Activated CD4-positive, alpha-beta T cell treated with anti-CD3 and anti-CD28 coated beads, Interleukin-2, amount 10 ng/mL, durations not matched to agents 7 days and 5 days (primary cell): ENCODE measurements at places on chromosomes 4 and X. TPM values are rescaled to one million over a fixed set of nuclear protein-coding genes. Genes with fewer than 3 reads are reported as not detected.

- H3K27me3 ChIP-seq, result no peaks in the 10 kb centered on the region
- H3K4me1 ChIP-seq, result peaks cover 33% of the 10 kb centered on the region
- no peak overlapping the region for H3K4me3 ChIP-seq
- no peak overlapping the region for H3K27ac ChIP-seq
- peaks cover 61% of the 10 kb centered on the region for H3K36me3 ChIP-seq
These were observed 19.2 kb downstream of the RFC1 start for GRCh38 chr4:39346856-39347519.

GRCh38 chrX:28126886-28127285, 145.6 kb upstream of the DCAF8L1 start:
- H3K27me3 ChIP-seq, result no peaks in the 10 kb centered on the region
- no peaks in the 10 kb centered on the region for H3K4me1 ChIP-seq
- no peak for DNase-seq
- no peak overlapping the region for H3K4me3 ChIP-seq
- H3K36me3 ChIP-seq, result no peaks in the 10 kb centered on the region
- H3K27ac ChIP-seq, result no peak overlapping the region

DNA sequence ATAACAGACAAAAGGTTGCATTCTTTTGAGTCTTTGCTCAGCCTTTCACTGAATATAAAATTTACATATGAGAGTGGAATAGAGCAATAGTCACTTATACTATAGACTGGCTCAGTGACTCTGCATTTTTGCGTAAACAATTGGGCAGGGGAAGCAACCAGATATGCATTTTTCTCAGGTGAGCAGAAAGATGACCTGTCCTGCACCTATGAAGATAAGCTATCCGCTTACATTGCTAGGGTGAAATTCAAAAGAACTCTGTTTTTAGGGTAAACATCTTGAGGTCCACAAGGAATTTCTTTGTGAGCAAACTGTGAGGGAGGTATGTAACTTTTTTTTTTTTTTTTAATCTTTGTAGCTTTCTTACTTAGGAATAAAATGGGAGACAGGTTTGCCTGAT, 602.4 kb upstream of the PRKX start:
- no peaks in the 10 kb centered on the region for H3K36me3 ChIP-seq
- no peak overlapping the region for H3K27ac ChIP-seq
- no peak for DNase-seq
- H3K4me3 ChIP-seq, result no peak overlapping the region
- H3K4me1 ChIP-seq, result no peaks in the 10 kb centered on the region

Gene SPATA4
- total RNA-seq, result not detected

DNA sequence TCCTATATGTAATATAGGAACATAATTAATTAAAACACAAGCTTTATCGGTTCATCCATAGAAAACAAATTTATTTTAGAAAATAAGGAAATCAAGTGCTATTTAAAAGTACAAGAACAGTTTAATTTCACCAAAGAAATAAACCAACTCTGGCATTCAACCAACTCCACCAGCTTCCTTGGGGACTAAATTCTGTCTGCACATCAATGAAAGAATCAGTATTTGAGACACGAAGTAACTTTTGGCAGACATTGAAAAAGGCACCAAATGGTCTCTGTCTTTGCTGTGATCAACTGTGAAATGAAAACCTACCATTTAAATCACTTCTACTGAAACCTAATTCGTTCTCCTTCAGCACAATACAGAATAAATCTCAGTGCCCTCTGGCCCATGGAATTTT, 719.7 kb upstream of the GRIA3 start:
- no peaks in the 10 kb centered on the region for H3K4me1 ChIP-seq
- no peaks in the 10 kb centered on the region for H3K36me3 ChIP-seq
- no peak overlapping the region for H3K27ac ChIP-seq
- H3K4me3 ChIP-seq, result no peak overlapping the region
- no peak for DNase-seq

GRCh38 chr4:111812114-111812513, 333.1 kb upstream of the FAM241A start:
- H3K4me1 ChIP-seq, result no peaks in the 10 kb centered on the region
- no peaks in the 10 kb centered on the region for H3K36me3 ChIP-seq
- no peak overlapping the region for H3K4me3 ChIP-seq
- no peak for DNase-seq
- no peaks in the 10 kb centered on the region for H3K27me3 ChIP-seq
- no peak overlapping the region for H3K27ac ChIP-seq

DNA sequence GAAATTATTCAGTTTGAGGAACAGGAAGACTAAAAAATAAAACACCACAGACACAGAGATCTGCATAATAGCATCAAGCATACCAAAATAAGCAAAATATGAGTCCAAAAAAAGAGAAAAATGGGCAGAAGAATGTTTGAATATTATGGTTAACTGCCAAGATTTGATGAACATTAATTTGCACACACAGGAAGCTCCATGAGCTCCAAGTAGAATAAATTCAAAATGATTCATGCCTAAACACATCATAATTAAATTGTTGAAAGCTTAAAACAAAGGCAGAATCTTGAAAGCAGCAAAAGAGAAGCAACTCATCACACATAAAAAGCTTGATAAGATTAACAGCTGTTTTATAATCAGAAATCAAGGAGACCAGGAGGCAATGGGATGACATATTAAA, 156.6 kb upstream of the ARSJ start:
- no peaks in the 10 kb centered on the region for H3K36me3 ChIP-seq
- no peak overlapping the region for H3K4me3 ChIP-seq
- no peaks in the 10 kb centered on the region for H3K27me3 ChIP-seq
- H3K4me1 ChIP-seq, result no peaks in the 10 kb centered on the region

DNA sequence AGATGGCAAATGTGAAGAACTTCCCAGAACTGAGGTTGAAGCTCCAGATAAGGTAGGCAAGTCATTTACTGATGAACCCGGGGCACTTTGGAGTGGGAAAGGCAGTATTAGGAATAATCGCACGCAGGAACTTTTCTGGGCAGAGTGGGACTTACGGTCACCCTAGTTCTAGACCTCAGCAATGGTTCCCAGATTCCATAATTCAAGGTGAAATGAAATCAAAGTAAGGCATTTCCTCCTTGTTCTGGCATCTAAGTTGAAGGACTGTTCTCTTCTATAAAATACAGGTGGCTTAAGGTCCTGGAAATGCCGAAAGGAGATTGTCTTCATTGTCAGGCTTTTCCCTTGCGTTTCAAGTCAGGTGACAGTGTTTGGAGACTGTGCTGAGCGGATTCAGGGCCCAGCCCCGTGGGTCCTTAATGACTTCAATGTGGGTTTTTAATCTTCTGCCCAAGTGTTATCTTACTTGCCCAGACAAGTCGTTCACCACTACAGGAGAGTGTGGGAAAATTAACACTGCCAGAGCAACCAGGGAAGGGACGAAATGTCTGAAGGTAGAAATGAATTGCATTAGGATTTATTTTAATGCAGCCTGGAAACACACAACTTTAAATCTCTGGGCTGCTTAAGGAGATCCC, 52.1 kb upstream of the STOX2 start:
- H3K27ac ChIP-seq, result no peak overlapping the region
- H3K4me1 ChIP-seq, result no peaks in the 10 kb centered on the region
- DNase-seq, result no peak
- no peak overlapping the region for H3K4me3 ChIP-seq
- H3K36me3 ChIP-seq, result no peaks in the 10 kb centered on the region
- peaks cover 5% of the 10 kb centered on the region for H3K27me3 ChIP-seq

DNA sequence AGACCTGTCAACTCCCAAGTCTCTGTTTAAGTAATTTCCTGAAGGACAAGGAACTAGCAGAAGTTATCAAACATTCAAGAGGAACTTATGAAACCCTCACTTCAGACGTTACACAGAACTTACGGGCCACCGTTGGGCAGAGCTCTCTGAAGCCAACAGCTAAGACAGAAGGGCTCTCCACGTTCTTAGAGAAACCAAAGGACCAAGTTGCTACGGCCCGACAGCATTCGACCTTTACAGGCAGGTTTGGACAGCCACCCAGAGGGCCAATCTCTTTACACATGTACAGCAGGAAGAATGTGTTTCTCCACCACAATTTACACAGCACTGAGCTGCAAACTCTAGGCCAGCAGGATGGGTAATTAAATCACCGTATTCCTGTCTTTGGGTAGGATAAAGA, 705.1 kb upstream of the GRID2 start:
- DNase-seq, result no peak
- H3K27ac ChIP-seq, result no peak overlapping the region

DNA sequence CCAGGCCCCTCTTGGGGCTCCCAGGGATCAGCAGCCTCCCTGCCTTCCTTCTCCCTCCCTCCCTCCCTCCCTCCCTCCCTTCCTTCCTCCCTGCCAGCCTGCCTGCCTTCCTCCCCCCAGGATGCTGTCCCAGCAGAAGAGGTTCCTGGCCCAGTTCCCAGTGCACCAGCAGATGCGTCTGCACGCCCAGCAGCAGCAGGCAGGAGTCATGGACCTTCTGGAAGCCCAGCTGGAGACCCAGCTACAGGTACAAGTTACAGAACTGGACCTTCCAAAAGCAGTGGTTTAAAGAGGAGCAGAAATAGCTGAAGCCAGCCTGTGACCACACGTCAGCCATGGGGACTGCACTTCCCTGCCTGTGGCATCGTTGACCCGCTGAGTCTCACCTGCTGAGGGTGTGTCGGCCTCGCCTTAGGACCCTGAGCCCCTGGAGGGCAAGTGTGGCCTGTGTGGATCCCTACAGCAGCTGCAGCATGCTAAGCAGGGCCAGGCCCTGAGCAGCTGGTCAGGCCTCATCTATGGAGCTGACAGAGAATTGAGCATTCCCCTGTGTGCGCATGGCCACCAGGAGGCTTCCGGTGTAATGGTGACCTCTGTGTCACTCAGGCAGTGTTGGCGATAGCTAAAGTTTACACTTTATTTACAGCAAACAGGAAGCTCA, 84.7 kb downstream of the CRMP1 start:
- no peak for DNase-seq
- no peaks in the 10 kb centered on the region for H3K4me1 ChIP-seq
- H3K27me3 ChIP-seq, result no peaks in the 10 kb centered on the region
- H3K4me3 ChIP-seq, result no peak overlapping the region
- H3K36me3 ChIP-seq, result no peaks in the 10 kb centered on the region

Gene UGT2A3
- not detected for total RNA-seq

Gene CT47B1
- total RNA-seq, result not detected
